NCI-H524 treated with DMSO at 0.1 percent for 48 hours (cell line): ENCODE measurements at places on chromosomes 16 and 17.

GRCh38 chr17:65229621-65229995 is 92.4 kb downstream of the RGS9 start:
- DNase-seq, result no peak

- no peak for DNase-seq
Observed at GRCh38 chr17:82120148-82120547, 22.1 kb upstream of the FASN start.

- DNase-seq, result no peak
Observed at GRCh38 chr17:29709866-29710519, 87.3 kb upstream of the CORO6 start.

DNA sequence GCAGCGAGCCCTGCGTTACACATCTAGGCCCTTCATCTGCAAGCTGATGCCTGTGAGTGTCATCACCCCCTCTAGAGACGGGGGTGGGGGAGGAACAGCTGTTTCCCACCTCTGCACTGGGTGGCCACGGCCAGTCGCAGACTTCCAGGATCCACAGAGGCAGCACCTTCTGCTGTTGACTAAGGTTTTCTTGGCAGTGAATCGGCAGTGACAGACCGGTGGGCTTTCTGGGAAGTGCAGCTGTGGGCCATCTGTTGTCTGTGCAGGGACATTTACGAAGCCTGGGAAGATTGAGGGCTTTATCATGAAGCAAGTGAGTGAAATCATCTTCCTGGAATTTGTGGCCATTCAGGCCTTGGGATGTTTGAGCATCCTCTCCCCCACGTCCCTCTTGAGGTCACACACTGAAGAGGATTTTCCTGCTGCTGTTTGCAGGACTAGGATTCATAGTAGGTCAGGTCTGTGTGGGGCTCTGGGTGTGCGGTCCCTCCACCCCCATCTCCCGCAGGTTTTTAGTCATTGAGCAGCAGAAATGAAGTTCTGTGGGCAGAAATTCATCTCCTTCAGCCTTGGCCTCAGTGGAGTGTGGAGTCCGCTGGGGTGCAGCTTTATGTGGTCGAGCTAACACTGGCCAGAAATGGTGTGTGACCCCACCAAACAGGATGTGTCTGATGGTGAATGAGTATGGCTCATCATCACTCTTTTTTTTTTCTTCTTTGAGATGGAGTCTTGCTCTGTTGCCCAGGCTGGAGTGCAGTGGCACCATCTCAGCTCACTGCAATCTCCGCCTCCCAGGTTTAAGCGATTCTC is 12.0 kb downstream of the PGS1 start:
- peak; percentile 97 for DNase-seq

DNA sequence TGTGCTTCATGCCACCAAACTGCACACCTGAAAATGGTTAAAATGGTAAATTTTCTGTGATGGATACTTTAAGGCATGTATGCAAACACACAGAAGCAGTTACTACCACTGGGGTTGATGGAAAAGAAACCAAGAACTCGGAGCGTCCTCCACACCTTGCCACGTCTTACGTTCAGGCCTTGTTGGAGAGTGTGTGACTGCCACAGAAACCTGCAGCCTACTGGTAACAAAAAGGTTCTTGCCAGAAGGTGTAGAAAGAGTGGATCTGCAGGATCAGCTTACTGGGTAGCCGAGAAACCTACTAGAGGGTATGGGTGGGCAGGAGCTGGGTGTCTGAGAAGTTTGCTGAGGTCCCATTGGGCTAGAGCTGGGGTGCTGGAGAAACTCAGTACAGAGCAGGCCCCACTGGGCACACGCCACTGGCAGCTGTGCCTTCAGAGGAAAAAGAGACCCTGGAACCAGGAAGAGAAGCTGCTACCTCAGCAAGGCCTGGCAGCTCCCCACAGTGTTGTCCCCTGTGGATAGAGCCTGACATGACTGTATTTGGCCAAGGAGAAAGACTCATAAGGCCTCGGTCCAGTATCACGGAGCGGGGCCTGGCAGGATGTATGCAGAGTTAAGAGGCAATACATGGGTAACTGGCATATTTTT is 204.6 kb downstream of the SEC14L1 start:
- DNase-seq, result no peak

DNA sequence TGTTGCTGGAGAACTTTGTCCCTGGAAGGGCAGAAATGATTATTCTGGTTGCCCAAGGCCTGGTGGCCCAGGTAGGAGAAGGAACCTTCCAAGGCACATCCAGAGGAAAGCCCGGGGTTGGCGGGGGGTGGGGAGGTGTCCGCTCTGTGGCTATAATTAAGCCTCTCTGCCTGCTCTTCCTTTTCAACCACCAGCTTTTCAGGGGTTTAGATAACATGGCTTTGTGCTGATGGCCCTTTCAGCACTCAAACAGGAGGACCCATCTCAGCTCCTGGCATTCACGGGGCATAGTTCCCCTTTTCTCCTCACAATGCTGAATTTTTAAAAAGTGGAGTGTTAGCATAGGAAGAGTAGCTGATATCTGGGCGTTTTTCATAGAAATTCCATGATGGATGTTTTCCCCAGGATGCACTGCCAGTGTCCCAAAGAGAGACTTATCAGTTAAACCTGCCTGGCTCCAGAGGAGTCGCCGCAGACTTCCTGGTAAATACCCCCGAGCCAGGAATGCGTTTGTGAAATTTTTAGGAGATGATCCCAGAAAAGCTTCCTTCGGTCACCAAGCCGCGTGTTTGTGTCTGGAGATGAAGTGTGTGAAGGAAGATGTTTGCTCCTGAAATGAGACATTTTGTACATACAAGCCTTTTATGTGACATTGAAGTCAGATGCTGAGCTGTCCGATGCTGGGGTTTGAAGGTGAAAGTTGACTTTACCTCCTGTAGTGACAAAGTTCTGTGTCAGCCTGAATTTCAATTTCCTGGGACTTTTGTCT is 188.5 kb downstream of the MSI2 start:
- DNase-seq, result no peak

GRCh38 chr16:8639694-8640093 is 18.2 kb downstream of the METTL22 start:
- DNase-seq, result no peak

GRCh38 chr17:19590451-19590850 is 56.8 kb downstream of the SLC47A1 start:
- no peak for DNase-seq
